ENCODE measurements at places on chromosomes 6 and 20.

- no peak for DNase-seq
Observed at GRCh38 chr20:48457193-48458002, 370.4 kb downstream of the PREX1 start.

- DNase-seq = no peak
Observed at GRCh38 chr6:156980515-156980914, 203.3 kb downstream of the ARID1B start.

DNA sequence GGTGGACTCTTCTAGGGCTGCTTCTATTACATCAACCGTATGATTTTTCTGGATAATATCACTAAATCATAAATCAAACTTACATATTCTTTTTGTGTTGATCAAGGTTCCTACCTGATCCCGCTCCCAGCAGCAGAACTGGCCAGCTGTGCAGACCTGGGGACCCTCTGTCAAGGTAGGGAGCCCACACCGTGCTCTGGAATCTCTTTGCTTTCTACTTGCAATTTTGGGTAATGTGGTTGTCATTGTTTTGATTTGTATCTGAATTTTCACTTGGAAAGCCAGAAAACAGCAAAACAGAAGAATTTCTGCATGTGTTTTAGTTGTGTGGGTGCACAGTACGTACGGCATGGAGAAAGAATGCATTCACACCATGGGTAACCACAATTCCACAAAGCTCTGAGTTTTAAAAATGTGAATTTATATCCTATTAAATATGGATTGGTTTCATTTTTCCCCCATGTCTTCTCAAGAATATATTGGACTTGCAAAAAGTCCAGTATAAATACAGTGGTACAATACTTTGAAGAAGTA, 80.1 kb downstream of the ADGRG6 start:
- DNase-seq = no peak

DNA sequence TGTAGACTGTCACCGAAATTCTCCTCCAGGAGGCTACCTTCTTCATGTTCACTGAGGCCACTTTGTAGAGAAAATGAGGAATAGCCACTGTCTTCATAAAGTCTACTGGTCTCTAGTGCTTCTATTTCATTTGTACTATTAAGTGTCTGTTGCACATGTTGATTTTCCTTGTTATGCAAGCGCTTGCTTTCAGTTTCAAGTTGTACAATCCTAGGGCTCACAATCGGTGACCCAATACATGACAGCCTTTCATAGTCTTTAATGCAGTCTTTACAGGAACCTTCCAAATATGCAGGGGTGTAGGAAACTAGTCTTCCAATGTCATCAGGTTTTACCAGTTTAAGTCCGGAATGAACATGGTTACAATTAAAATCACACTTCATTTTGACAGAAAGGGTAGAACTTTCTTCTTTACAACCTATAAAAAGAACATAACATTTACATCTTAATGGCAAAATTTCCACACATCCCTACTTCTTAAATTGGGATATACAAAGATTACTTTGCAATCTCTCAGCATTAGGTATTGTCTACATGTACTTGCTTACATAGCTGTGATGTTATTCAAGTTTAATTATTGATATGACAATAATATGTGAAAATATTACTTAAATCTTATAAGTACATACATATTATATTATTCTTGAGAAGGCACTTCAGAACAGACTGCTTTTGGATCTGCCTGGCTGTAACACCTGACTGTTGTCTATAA, 7.5 kb downstream of the FBXO5 start:
- no peak for DNase-seq

GRCh38 chr6:42352856-42353564, 98.7 kb downstream of the TRERF1 start:
- no peak for DNase-seq

DNA sequence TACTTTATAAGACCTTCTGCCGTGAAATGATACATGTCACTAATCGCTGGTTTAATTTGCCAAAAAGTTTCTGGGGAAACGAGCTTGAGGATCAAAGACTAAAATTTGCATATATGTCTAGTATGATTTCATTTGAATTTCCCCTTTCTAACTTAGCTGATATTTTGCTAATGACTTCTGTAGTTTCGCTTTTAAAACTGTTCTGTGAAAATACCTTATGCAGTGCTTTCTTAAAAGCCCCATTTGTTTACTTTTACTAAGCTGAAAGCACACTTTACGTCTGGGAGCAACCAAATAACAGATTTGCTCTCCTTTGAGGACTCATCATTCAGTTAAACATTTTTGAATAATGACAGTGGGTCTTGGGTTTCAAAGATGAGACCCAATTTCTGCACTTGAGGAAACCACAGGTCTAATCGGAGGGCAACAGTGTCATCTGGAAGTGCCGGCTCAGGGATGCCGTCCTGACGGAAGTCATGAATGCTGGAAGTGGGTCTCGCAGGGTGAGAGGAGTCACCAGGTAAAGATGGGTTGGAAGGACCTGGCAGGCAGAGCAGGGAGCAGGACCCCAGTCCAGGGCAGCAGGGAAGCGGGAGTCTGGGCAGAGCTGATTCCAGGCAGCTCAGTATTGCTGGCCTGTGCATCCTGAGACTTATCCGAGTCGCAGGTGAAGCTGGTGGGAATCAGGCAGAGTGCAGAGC, 33.2 kb downstream of the PLEKHG1 start:
- DNase-seq = no peak

GRCh38 chr6:30096829-30097228, 16.1 kb downstream of the TRIM31 start:
- no peak for DNase-seq

Measured in activated CD4-positive, alpha-beta memory T cell treated with anti-CD3 and anti-CD28 coated beads, Interleukin-2, amount 10 ng/mL, durations not matched to agents 7 days and 5 days (primary cell).